A673 (cell line): ENCODE measurements at places on chromosomes 13 and 19. TPM values are rescaled to one million over a fixed set of nuclear protein-coding genes. Genes with fewer than 3 reads are reported as not detected.

DNA sequence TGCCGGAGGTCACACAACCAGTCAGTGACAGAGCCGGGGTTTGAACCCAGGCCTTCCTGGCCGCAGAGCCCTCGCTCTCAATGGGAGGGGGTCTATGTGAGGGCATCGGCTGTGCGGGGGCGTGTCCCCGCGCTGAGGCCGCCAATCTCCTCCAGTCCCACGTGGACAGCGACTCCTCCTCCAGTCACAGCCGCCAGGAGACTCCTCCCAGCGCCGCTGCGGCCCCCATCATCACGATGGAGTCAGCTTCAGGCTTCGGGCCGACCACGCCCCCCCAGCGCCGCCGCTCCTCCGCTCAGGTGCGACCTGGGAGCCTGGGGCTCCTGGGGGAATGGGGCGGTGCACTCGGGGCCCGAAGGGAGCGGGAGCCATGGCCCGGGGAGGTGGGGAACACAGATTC is 6.0 kb downstream of the SPRED3 start:
- DNase-seq = peak; percentile 24

DNA sequence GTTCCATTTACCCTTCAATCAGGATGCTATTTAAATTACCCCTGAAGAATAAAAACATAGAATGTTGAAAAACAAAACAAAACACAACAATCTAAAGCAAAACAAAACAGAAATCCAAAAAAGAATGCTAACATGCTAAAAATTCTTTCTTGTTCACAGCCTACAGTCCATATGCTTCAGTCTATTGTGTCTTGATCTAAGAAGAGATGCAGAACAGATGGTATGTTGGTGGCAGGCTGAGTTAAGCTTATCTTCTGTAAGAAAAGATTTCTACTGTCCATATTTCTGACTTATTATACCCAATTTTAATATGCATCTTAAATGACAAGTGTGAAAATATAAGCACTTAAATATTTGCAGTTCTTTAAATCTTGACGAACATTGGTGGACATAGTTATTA is 356.1 kb upstream of the SLITRK1 start:
- DNase-seq = no peak

GRCh38 chr13:113763254-113763653 is 4.2 kb downstream of the TMEM255B start:
- no peak for DNase-seq

The APOC4 gene
- not detected in 2 replicates for total RNA-seq

The MCOLN1 gene
- total RNA-seq = 25.7 and 28.4 TPM in 2 replicates

The ZNF493 gene
- 5.5 and 5.7 TPM in 2 replicates for total RNA-seq

The TRPC4 gene
- total RNA-seq = 25.3 and 27.0 TPM in 2 replicates
